ENCODE measurements at places on chromosomes 4 and X.

- no peak for DNase-seq
Measured at GRCh38 chr4:41670530-41670929, 78.0 kb downstream of the PHOX2B start.

- DNase-seq, result no peak
Measured at GRCh38 chr4:19158107-19158809, 1093.4 kb upstream of the SLIT2 start.

- no peak for DNase-seq
Measured at GRCh38 chr4:184115399-184115798, 102.3 kb downstream of the ENPP6 start.

DNA sequence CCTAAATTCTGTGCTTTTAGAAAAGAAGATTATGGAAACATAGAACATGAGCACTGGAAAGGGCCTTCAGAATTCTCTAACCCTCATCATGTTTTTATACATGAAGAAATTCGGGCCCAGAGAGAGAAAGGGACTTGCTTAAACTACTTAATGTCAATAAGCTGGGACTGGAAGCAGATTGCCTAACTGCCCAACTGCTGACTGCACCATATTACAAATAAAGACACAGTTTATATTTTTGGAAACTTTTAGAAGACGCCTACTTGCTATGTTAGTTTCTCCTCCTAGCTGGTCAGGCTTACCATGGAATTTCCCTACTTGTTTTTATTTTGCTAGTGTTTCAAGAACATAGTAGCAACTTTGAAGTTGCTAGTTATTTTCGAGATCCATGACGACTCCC lies 47.1 kb downstream of the SLC9A6 start:
- no peak for DNase-seq

DNA sequence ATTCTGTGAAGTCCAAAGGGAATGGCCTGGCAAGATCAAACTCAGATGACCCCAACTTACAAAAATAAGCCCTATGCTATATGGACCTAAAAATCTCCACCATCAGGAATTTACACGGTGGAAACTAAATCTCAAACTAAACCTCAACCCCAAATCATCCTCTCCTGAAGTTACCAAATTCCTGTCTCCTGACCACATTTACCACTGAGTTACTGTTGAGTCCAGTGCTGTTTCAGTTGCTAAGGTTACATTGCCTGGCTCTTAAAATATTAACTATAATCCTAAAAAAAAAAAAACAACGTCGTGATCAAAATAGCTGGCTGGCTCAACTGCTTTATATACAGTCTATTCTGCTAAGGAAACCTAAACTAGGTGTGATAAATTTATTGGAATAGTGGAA lies 315.2 kb upstream of the SLIT2 start:
- DNase-seq, result no peak

- no peak for DNase-seq
Measured at GRCh38 chrX:130120321-130120731, 10.0 kb upstream of the ELF4 start.

- no peak for DNase-seq
Measured at GRCh38 chrX:150871341-150871811, 27.1 kb downstream of the CD99L2 start.

DNA sequence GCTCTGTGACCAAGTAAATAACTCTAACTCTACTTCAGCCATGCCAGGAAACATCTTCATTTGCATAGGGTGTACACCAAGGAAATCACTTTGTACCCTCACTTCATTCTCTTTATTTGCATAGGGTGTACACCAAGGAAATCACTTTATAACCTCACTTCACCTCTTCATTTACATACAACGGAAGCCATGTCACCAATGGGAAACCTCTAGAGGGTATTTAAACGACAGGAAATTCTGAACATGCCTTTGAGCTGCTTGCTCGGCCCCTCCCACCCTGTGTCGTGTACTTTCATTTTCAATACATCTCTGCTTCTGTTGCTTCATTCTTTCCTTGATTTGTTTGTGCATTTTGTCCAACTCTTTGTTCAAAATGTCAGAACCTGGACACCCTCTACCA lies 848.1 kb upstream of the FRG1 start:
- no peak for DNase-seq

DNA sequence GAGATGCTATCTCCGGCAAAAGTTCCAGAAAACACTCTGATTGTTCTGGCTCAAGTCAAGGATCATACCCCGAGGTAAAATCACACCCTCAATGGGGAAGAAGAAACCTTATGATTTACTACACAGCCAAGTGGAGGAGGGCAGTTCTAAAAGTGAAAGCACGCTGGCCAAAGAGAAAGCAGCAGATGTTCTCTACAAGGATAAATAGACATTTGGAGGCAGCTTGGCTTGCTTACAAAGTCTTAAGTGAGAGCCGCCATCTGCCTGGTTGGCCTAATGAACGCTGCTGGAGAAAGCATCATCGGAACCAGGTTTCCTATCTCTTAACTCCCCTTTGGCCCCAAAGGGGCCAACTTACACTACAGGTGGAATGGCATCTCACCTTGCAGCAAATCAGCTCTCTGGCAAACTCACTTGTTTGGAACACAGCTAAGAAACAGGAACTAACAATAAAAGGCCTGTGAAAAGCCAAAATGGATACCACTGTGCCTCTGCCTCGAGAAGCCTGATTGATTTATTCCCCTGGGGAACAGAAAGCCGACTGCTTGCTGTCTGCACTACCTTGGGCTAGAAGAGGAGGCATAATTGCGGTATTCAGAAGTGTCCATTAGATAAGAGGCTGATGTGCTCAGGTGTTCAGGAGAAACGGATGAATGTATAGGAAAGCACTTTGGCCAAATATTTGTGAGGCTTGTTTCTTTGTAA lies 22.8 kb downstream of the FRAS1 start:
- no peak for DNase-seq

DNA sequence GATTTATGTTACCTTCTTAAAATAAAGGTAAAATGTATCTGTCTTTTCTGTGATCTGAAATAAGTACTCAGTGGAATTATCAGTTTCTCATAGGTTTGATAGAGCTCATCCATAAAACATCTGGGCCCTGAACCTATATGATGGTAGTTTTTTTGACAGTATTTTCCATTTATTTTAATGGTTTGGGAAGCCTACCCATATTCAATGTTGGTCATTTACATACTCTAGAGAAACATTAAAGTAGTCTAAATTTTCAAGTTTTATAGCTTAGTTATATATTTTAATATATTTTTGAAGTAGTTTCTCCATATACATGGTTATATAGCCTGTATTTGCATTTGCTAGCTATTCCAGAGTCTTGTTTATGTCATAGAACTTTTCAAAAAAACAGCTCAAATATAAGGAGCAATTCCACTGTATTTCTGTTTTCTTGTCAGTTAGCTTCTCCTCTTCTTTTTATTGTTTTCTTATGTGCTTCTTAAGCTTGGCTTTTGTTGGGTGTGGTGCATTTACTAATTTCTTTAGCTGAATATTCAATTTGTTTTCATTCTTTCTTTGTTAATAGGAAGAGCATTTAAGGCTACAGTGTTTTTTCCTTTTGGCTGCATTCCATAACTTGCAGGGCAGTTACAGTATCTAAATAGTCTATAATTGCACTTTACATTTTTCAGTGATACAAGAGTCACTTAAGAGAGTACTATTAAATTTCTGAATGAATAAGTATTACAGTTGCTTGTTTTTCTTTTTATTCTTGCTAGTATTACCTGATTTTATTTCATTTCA lies 181.4 kb downstream of the DKK2 start:
- DNase-seq, result no peak

DNA sequence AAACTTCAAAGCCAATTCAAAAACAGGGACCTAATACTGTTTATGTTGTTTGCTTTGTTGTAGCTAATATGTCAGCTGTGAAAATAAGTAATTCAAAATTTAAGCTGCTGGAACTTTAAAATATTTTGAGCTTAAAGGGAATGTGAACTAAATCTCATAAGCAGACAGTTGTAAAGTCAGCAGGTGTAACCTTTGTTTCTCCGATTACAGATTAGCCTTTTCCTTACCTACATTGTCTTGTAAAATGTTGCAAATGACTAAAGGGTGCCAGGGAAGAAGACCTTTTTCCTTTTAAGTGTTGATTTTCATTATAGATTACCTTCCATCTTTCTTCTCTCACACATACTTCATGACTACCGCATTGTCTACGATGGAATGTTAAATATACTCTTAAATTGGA lies 405.1 kb downstream of the KCNIP4 start:
- DNase-seq, result no peak

GRCh38 chrX:68186552-68187262 lies 246.6 kb downstream of the OPHN1 start:
- no peak for DNase-seq

GRCh38 chrX:48939524-48940228 lies 17.7 kb downstream of the OTUD5 start:
- DNase-seq, result no peak

DNA sequence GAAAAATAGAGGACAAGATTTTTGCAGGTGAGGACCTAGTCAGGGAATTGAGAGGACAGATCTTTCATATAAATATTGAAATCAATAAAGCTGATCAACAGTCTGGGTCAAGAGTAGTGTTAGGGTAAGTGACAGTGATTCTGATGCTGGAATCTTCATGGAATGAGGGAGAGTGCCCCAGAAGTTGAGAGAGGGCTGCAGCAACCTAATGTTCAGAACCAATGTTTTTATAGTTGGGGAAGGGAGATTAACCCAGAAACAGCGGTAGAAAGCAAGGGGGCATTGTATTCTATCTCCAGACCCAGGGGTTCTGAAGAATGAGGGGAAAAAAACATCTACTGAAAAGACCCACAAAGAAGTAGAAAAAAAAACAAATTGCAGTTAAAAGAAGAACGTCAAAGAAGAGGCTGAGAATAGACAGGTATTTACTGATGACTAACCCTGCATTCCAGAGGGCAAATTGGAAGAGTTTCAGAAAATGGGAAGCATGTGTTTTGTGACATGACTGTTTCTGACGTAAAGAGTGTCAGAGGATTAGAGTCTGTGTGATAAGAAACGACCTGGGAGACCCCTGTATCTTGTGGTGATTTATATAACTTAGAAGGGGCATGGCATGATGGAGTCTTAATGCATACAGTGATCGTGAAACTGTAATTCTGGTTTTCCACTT lies 819.6 kb upstream of the EPHA5 start:
- no peak for DNase-seq

DNA sequence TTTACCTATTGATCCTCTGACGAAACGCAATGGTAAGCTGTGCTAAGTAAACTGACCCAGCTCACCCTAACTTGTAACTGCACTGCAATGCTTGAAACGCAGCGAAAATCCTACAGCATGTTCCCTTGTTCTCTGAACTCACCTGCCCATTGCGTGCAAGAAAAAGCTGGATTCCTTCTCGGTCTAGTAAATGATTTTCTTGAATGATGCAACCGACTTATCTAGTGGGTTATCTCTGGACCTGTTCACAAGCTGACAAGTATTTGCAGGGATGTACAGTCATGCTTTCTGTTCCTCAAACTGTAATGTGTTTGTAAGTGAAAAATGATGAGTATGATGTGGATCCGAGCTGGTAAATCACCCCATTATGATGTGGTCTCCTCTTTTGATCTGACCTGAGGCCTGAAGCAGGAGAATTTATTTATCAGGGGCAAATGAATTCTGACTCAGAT lies 140.1 kb downstream of the BTC start:
- DNase-seq, result no peak

DNA sequence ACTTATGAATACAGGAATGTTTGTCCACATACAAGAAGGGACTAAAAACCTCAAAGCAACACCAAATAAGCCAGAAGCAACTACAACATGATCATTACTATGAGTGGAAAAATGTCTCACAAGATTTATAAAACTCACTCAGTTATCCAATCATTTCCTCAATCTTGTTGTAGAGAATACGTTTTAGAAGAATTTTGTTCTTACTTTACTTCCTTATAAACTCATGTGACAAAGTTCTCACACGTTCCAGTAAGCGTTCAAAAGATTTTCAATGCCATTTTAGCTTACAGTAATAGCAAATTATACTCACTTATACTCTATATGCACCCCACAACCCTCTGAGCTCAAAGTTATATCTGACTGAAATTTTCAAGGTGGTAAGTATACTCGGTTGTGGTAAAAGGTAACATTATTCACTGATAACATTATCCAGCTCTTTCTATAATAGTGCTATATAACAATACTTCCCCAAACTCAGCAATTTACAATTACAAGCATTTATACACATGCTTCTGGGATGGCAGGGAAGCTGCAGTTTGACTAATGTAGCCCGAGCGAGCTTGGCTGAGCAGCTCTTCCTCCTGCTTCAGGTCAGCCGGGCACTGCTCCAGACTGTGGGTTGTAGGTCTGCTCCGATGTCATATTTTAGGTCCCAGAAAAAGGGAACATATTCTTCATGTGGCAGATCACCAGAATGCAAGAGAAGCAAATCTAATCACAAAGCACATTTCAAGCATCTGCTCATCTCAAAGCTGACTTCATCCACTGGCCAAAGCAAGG lies 226.3 kb downstream of the RCHY1 start:
- no peak for DNase-seq

DNA sequence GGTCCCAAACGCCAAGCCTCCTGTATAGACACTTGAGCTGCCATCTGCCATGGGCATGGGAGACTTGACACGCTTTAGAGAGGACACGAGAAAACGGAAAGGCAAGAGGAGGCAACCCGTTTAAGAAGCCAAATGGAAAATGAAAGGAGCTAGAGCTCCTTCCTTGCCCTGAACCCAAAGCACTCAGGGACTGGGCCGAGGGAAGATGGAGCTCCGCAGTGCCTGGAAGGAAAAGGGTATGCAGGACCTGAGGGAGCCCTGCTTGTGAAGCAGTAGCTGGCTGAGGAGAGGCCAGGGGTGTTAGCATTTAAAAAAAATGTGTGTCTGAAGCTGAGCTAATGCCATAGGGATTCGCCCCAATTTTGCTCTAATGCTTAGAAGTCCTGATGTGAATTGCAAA lies 15.1 kb downstream of the MCF2 start:
- no peak for DNase-seq

- no peak for DNase-seq
Measured at GRCh38 chrX:141936080-141936479, 32.4 kb downstream of the MAGEC1 start.

GRCh38 chr4:150259861-150260567 lies 181.8 kb downstream of the DCLK2 start:
- DNase-seq, result no peak

- no peak for DNase-seq
Measured at GRCh38 chr4:129350834-129351721, 255.1 kb downstream of the C4orf33 start.

DNA sequence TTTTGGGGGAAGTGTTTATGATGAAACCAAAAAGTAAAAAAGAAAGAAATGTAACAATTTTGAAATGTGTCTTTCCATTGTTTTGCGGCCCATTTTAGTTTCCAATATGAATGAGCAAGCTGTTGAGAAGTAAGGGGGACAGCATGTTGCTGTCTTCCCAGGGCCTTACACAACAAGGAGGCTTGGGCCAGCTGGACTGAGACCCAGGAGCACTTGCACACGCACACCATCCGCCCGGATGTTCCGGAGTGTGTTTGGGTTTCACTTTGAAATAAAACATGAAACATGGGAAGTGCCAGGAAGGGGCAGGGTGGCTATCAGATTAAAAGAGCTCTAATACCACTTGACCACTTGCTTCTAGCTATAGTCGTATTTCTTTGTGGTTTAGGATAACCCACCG lies 144.4 kb downstream of the NHS start:
- no peak for DNase-seq

DNA sequence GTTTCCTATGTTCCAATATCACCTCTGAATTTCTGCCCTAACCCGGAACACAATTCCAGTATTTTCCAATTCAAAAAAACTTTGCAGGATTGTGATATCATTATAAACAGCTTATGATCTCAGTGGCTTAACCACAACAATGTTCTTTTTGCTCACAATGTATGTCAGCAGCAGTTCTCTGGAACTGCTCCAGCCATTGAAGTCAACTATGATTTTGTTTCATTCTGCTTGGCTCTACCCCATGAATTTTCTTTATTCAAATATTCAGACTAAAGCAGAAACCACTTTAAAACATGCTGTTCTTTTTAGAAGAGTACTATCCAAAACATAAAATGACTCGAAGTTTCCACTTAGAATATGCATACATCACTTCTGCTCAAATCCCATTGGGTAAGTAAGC lies 1611.1 kb downstream of the ARAP2 start:
- no peak for DNase-seq

All from cortex of kidney (tissue), 1 donor.